ENCODE measurements at places on chromosomes 4 and X.

GRCh38 chr4:98261405-98262291 is 464 bp downstream of the RAP1GDS1 start:
- DNase-seq = peak; percentile 21

DNA sequence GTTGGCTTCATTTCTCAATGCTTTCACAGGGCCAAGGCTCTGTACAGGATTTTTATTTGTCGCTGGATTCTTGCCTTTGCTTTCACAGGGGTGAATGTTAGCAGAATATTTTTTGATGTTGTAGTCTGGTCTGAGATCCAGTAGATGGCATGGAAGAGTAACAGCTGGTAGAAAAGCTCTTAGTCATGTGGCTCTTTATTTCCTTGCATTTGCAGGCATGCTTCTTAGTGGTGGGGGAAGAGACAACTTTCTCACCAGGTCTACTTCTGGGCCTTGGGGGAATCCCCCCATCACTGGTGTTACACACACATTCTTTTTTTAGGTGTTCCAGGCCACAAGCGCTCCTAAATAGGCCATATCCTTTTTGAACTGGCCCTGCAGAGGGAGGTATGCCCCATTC is 58.2 kb upstream of the DKK2 start:
- no peak for DNase-seq

GRCh38 chr4:7481227-7481626 is 46.5 kb upstream of the PSAPL1 start:
- no peak for DNase-seq

DNA sequence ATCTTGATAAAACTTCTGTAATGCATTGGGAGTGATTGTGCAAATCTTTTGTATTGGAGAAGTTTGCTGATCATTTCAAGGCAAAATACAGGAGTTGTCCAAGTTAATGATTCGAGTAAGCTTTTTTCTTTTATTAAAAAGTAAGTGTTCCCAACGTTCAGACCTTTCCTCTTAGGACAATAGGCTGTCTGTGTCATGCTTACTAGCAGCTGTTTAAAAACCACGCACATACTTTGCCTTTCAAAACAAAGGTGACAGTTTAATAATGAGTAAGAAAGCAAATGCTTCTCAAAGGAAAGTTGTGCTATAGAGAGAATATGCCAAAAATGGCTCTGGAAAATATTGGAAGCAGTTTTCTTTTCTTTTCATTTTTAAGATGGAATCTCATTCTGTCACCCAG is 11.2 kb downstream of the TRAPPC11 start:
- no peak for DNase-seq

- no peak for DNase-seq
Observed at GRCh38 chrX:152926923-152927322, 29.1 kb downstream of the ZNF185 start.

DNA sequence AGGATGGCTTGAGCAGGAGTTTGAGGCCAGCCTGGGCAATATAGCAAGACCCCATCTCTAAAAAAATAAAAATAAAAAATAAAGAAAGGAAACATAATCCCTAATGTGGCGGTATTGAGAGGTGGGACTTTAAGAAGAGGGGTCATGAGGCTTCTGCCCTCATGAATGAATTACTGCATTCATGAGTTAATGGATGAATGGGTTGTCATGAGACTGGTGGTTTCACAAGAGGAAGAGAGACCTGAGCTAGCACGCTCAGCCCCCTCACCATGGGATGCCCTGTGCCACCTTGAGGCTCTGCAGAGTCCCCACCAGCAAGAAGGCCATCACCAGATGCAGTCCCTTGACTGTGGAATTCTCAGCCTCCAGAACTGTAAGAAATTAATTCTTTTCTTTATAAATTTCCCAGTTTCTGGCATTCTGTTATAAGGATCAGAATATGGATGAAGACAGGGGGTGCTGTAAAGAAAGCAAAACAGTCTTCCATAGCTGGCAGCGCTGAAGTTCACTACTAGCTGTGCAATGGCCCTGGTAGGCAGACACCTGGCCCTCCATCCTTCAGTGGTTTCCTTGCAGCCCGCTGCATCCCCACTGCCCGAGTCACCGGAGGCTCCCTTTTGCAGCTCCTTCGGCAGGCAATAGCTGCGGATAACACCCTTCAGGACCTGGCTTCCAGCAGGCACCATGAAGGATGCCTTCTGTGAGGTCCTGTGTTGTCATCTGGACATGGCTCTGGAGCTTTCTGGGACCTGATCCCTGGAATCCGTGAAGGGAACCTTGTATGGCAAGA is 44.8 kb upstream of the NSG1 start:
- no peak for DNase-seq

DNA sequence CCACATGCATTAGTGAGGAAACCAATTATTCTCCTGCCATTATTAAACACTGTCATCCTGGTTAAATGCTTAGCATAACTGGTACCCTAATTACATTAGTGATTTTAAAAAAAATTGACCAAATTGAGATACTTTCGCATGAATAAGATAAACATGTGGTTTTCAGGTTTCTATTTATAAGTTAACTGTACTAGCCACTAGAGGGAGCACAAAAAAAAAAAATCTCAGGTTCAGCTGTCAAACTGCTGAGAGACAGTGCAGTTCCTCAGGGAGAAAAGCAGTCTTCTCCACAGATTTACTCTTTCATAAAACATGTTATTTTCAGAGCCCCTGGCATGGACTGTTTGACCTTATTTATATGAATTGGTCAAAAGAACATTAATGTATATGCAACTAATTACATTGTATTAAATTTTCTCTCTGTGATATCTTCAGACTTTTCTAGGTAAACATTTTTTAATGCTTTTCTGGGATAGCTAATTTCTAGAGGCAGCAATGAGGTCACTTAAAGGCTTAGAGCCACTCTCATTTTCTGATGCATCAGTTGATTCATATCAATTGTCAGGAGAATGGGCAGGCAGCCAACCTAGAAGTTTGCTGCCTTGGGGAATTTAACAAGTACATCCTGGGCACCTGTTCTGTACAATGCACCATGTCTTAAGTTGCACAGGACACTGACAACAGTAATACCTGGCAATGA is 167.5 kb downstream of the CDS1 start:
- no peak for DNase-seq

DNA sequence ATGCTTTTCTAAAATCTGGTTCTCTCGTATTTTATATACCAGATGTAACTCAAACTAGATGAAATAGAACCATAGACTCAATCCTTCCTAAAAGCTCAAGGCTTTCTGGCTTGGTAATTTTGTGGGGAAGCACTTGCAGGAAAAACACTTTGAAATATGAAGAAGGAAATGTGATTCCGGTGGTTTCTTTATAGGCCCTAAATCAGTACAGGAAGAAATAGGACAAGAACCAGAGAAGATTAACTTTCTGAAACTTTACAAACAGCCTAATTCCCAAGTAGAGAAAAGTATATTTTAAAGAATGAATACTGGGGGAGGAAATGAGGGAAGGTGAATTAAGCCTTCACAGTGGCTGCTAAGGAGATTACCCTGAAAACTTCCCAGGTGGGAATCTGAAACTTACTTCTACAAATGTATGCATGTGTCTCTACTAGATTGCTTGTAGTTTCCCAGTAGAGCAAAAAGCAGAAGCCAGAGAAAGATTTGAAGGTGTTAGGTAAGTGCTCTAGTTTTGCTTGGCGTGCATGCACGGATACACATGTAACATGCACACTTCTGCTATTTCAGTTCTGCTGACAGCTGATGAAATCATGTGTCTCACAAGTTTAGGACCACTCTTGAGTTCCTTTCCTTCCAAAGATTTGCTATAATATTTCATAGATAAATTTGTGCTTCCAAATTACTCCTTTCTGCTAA is 92.1 kb downstream of the AFF1 start:
- DNase-seq = no peak

DNA sequence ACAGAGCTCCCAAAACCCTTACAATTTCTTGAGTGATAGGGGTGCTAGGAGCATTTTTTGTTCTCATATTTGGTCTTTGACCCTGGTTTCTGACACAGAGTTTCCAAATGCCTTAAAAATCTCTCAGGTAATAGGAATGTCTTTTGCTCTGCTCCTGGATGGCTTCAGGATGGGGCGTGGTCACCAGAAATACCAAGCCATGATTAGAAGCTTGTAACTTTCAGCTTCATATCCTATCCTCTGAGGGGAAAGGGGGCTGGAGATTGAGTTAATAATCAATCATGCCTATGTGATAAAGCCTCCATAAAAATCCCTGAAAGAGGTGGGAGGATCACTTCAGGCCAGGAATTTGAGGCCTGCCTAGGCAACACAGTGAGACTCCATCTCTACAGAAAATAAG is 34.6 kb upstream of the IL9R start:
- no peak for DNase-seq

GRCh38 chr4:117916728-117917127 is 117.6 kb upstream of the NDST3 start:
- no peak for DNase-seq

- no peak for DNase-seq
Observed at GRCh38 chr4:7034262-7035081, 8.7 kb upstream of the TADA2B start.

DNA sequence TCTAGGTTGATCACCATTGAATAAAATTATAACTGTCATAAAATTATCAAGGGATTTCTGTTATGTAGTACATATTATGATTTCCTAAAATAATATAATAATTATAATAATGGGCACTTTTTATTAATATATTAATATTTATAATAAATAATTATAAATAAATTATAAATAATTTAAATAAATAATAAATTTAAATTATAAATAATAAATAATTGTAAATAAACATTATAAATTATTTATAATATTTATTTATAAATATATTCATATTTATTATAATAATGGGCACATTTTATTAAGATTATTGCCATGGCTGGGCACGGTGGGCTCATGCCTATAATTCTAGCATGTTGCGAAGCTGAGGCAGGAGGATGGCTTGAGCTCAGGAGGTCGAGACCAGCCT is 24.5 kb downstream of the RAP1GDS1 start:
- no peak for DNase-seq

DNA sequence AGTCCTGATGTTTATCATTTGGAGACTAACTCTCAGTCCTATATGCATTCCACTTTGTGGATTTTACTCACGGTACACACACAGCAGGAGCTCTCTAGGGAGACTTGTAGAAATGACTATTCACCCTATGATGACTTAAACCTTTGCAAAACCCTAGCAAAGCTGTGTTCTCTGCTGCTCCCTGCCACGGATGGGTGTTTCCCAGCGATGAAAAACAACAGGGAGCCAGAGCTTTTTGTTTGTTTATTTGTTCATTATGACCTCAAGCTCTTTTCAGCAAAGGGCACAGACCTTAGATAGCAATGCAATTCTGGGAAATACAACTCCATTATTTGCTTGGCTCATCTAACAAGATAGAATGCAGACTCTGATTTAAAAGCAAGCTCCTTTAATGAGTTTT is 156.6 kb downstream of the GRIA3 start:
- DNase-seq = no peak

GRCh38 chr4:106676173-106676921 is 307.8 kb upstream of the GIMD1 start:
- no peak for DNase-seq

DNA sequence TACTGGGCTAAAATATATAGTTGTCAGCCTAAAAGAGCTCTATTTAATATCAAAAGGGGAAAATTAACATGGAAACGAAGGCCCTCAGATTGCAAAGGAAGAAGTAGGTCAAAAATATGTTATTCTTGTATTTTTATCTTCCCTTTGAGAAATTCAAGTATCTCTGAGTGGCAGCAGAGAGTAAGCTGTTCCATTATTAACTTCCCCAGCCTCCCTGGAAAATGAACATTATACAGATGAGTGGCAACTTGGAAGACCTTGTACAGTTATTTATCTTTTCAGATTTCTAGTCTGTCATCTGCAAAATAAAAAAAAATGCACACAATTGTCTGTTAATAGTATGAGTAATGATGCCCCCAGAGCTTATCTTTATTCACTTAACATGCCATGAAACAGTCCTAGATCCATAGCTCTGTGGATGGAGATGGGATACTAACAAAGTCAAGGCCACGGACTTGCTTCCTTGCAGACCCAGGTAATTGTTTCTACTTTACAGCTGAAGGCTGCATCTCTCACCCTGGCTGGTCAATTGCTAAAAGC is 93.0 kb downstream of the CORIN start:
- no peak for DNase-seq

DNA sequence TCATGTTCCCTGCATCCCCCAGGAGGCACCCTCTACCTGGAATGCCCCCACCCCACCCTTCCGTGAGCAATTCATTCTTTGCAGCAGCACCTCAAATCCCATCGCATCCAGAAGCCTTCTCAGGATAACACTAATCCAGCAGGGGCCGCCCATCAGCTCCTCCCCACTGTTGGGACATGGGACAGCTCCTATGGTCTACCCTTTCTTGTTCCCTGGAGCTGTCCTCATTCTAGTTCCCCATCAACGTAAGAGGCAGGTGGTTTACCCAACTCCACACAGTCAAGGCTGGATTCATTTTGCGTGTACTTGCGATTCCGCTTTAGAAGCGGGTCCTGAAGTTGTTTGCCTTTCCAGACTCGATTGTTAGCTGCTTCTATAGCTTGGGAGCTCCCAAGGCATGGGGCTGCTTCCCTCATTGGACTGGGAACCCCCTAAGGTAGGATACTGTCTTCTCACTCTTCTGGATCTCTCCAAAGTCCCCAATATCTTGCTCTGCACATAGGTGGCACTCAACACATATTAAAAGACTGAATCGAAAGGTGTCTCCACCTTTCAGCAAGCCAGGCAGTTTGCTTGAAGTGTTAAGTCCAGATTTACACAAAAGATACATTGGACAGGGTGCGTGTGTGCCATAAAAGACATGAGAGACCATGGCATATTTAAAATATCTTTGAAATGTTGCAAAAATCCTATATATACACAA is 942 bp upstream of the APLN start:
- DNase-seq = no peak

DNA sequence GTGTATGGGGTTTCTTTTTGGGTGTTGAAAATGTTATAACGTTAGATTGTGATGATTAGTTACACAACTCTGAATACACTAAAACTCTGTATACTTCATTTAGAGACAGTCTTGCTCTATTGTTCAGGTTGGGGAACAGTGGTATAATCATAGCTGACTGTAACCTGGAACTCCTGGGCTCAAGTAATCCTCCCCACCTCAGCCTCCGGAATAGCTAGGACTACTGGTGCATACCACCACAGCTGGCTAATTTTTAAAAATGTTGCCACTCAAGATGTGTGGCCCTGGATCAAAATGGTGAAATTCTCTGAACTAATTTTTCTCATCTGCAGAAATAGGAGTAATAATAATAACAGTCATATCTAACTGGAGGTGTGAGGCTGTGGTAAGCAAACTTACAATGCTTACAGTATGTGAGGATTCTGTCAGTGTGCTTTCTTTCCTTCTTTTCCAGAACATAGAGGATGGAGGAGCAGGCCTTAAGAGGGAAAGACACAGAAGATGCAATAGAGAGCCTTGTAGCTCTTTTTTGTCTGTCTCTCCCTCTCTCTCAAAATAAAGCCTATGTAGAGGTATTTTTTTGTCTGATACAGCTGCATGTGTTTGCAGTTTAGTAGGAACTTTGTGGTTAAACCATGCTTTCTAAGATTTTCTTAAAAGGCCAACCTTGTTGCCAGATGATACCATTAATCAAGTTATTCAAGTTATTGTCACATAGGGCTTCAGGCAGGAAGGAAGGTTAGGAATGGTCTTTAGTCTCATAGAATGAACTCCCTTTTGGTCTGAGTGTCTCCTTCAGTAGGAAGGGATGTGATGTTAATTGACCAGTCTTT is 7.5 kb downstream of the ADD1 start:
- DNase-seq = no peak

GRCh38 chr4:177547985-177548384 is 105.7 kb upstream of the AGA start:
- DNase-seq = no peak

GRCh38 chr4:123162859-123163258 is 233.7 kb upstream of the SPRY1 start:
- no peak for DNase-seq

GRCh38 chrX:69264158-69264581 is 98.9 kb upstream of the PJA1 start:
- no peak for DNase-seq

Measured in stimulated activated CD8-positive, alpha-beta memory T cell treated with anti-CD3 and anti-CD28 coated beads, Interleukin-4, amount 100 ng/mL, for 24 hours (primary cell).